ENCODE measurements at places on chromosomes 5 and 9.
A peak's percentile ranks its signal among the peaks of the same experiment; 100 is the strongest.

GRCh38 chr5:1226839-1227581 is 1.8 kb downstream of the SLC6A18 start:
- no peak for DNase-seq

DNA sequence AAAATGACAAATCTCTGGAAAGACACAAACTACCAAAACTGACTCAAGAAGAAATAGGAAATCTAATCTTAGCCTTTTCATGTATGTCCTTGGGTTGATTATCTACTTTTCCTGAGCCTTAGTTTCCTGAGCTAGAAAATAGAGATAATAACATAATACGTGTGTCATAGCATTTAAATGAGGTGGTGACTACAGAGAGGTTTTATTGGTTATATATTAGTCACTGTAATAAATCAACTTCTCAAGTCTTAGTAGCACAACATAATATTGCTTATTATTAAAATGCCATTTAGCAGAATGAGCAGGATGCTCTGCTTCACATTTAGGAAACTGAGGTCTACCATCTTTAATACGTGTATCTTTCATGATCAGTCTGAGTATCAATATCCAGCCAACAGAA is 7.1 kb upstream of the PJA2 start:
- DNase-seq, result no peak

GRCh38 chr9:33684831-33685230 is 110.5 kb upstream of the PRSS3 start:
- no peak for DNase-seq

- DNase-seq, result no peak
Observed at GRCh38 chr9:121945849-121946248, 147.3 kb downstream of the TTLL11 start.

DNA sequence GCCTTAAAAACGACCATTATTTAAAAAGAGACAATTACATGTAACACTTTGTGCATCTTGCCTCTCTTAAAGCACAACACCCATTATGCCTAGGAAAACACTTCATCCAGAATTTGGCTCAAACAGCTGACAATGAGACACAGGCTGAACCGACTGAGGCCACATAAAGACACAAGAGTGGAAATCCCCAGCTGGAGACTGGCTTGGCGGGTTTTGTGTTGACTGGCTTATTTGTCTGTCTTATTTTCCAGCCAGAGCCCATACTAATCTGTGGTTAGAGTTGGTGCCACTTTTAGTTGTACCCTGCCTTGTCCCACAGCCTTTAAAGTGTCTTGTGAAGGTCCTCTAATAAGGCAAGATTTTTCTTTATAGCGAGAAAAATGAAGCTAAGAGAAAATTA is 21.2 kb downstream of the TRIM14 start:
- no peak for DNase-seq

DNA sequence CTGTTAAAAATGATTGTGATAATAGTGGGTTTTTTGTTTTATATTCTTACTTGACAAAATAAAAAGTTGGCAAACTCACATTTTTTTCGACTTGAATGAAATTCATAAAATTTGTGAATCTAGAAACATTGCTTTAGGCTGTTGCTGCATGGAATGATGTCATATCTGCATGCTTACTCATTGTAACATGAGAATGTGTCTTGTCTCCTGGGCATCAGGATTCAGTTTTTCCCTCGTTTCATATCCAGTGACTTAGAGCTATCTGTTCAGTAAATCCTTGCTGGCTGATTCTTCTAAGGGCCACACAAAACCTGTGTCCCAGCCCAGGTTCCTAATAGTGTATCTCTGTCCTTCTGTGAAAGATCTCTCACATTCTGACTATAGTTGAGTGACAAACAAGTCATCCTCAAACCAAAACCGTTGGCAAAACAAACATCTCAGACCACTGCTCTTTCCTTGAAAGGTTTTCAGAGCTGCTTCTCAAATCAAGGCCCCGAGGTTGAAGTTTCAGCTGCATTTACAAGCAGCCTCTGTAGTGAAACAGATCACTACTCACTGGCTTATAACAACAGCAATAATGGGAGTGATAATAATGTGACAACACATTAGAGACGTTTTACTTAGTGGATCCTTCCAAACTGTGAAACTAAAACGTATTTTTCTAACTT is 95.0 kb downstream of the NPR3 start:
- no peak for DNase-seq

- DNase-seq, result no peak
Observed at GRCh38 chr5:4095918-4096630, 500.4 kb downstream of the IRX1 start.

GRCh38 chr9:114178756-114179450 is 23.6 kb downstream of the COL27A1 start:
- DNase-seq, result peak; percentile 81

GRCh38 chr5:78411586-78411985 is 51.2 kb downstream of the SCAMP1 start:
- no peak for DNase-seq

GRCh38 chr9:113542741-113543140 is 79.2 kb downstream of the RGS3 start:
- DNase-seq, result peak; percentile 49

- no peak for DNase-seq
Observed at GRCh38 chr9:86549920-86550319, 195.7 kb upstream of the TUT7 start.

GRCh38 chr5:5650242-5650641 is 227.8 kb downstream of the ICE1 start:
- no peak for DNase-seq

DNA sequence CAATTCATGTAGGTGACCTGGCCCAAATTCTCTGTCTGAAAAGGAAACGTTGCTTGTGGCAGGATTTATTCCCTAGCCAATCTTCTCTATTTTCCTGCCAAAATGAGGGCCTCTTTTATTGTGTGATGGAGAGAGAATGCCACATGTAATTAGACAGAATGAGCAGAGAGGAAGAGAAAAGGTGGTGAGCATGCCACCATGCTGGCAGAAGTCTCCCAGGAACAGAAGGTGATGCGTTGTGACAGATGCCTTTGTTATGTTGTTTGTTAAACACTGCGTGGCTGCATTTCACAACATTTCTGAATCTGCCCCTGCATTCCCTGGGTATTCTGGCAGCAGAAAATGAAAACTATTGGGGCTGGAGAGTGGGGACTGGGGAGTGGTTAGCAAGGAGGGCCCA is 577.6 kb downstream of the TLR4 start:
- DNase-seq, result no peak

GRCh38 chr9:106874031-106874430 is 11.1 kb downstream of the ZNF462 start:
- no peak for DNase-seq
